ENCODE measurements at places on chromosomes 13 and 19.

DNA sequence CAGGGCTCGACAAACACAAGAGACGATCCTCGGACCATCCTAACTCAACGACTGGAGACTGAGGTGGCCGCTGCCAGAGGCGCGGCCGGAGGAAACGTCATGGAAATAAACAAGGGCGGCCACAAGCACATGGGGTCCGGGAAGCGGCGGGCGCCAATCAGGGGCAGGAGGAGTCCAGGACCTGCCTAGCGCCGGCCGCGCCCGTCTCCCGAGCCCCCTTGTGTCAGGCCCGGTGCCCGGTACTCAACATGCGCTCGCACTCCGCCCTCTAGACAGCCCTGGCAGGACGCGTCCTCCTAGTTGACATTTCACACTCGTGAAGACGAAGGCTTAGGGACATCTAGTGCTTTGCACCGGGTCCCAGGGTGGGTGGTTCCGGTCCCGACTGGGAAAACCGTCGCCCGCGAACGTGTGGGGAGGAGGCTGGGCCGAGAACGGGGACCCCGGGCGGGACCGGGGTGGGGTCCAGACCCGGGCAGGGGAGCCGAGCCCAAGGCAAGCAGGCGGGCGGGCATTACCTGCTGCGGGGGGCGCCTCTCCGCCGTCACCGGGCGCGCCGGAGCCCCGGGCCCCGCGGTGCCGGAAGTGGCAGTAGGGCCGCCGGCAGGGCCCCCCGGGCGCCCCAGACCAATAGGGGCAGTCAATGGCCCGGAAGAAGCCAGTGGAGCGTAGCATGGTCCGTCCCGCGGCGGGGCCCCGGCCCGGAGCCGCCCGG is 442 bp downstream of the REXO1 start:
- no peak for DNase-seq

- DNase-seq, result no peak
Observed at GRCh38 chr13:110408286-110408685, 101.2 kb downstream of the COL4A2 start.

DNA sequence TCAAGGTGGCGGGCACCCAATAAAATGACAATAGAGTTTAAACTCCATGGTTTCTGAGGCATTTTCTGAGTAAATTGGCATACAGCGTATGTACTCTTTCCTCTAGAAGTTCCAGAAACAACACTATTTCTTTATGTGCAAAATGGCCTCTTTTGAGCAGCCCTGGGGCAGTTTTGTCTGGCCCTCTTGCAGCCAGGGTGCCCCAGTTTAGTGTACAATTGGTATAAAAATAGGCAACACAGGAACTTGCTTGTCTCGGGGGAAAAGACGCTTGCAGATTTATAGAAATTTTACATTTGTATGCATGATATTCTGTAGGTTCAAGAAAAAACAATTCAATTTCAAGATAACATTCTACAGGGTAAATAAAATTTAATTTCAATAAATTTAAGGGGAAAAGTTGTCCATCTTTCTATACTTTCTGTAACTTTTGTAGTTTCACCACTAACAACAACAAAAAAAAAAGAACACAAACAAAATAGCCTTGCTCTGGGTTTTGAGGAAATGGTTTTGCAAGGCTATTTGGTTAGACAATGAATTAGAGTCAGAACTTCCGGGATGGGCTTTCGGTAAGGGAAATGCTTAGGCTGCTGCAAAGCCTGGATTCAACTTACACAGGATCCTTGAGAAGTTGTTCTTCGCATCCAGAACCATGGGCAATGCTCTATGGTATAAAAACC is 45.3 kb downstream of the LRCH1 start:
- DNase-seq, result no peak

DNA sequence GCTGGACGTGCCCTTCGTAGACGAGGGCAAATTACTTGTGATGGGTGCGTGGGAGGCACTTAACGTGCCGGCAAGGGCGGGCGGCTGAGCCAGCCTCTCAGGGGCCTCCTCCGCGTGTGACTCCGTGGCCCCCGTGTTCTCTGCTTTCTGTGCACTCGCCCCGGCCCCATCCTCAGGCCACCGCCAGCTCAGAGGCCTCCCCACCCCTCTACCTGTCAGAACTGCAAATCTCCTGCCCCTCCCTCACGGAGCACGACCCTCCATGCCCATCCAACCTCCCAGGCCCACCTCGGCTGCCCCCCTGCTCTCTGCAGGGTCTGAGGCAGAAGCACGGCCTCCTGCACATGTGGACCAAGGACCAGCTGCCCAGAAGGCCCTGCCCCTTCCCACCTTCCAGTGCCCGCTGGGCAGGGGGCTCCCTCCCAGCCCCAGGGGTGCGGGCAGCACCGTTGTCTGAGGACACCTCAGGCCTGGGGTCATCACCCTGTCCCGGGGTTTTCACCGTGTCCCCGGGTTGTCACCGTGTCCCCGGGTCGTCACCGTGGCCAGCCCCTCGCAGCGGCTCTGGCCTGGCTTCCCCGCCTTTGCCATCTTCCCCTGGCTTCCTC is 44.5 kb downstream of the TMEM255B start:
- DNase-seq, result no peak

- DNase-seq, result no peak
Observed at GRCh38 chr13:28471421-28471820, 23.5 kb downstream of the FLT1 start.

- DNase-seq, result no peak
Observed at GRCh38 chr13:110517505-110518225, 43.9 kb downstream of the RAB20 start.

DNA sequence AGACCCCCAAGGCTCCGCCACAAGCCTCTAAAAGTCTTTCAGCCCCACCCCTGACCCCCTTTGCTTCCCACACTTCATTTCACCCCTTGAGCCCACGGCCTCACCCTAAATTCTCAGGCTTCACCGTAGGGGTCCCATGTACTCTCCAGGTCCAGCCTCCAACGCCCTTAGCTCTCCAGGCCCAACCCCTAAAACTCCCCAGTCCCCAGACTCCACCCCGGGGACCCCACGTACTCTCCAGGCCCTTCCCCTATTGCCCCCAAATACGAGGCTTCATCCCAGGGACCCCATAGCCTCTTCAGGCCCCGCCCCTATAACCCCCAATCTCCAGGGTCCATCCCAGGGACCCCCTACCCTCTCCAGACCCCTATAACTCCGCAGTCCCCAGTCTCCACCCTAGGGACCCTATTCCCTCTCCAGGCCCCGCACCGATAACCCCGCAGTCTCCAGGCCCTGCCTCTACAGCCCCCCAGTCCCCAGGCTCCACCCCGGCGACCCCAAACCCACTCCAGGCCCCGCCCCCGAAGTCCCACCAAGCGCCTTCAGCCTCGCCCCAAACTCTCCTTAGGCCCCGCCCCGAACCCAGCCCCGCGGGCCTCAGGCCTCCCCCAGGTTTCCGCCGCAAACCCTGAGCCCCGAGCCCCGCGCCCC is 619 bp downstream of the MED16 start:
- no peak for DNase-seq

GRCh38 chr13:114279758-114280355 is 1.5 kb upstream of the UPF3A start:
- DNase-seq, result no peak

DNA sequence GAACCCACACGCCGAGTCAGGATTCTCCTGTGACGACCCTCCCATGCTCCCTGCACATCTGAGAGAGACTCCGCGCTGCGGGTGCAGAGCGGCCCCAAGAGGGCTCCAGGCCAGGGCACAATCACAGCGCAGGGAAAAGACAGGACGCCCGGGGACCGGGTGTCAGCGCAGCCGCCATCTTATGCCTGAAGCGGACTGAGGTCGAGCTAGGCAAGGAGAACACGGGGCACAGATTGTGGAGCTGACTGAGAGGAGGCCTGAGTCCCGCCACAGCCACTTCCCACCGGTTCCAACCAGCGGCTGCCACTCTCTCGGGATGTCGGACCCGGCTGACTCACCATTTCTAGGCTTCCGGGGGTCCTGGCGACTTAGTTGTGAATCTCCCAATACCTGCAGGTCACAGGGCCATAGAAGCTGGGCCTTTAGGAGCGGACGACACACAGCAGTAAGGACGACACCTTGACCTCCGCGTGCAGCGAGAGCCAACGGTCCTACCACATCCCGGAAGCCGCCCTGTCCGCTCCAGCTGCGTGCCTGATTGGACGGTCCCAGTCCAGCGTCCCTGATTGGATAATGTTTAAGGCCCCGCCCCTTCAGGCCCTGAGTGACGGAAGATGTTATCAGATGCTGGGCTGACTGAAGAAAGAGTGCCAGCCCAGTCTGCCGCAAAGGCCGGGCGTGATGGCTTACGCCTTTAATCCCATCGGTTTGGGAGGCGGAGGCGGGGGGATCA is at the start of gene ZNF728:
Gene ZNF728 (minus strand): TSS at position 487 of the 733 bp plus-strand sequence. CDS start 146 bp downstream, at position 341.
- peak; percentile 79 for DNase-seq

DNA sequence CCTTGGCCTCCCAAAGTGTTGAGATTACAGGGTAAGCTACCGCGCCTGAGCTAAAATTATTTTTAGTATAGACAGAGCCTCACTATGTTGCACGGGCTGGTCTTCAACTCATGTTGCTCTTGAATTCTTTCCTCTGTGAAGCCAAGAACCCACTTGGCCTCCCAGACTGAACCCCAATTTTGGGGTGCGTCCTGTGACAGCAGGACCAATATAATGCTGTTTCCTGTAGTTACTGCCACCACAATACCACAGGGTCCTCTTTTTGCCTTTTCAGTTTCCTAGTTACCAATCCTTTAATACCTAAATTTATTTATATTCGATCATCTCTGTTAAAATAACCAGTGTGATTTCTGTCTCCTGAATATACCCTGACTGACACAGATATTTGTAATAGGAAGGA is 32.9 kb downstream of the TSKS start:
- no peak for DNase-seq

All from heart right ventricle (tissue), 16 donors.